ENCODE measurements at places on chromosomes 16 and 17. TPM values are rescaled to one million over a fixed set of nuclear protein-coding genes. Genes with fewer than 3 reads are reported as not detected.
A peak's percentile ranks its signal among the peaks of the same experiment; 100 is the strongest.

GRCh38 chr17:13367154-13367553 is 234.6 kb downstream of the HS3ST3A1 start:
- H3K27me3 ChIP-seq = no peaks in the 10 kb centered on the region
- no peak overlapping the region for H3K27ac ChIP-seq
- DNase-seq = no peak
- H3K4me3 ChIP-seq = no peak overlapping the region

- H3K36me3 ChIP-seq = peaks cover 2% of the 10 kb centered on the region
- DNase-seq = no peak
- H3K27me3 ChIP-seq = no peaks in the 10 kb centered on the region
- H3K27ac ChIP-seq = no peak overlapping the region
- H3K4me3 ChIP-seq = no peak overlapping the region
These were observed 6.4 kb upstream of the MTSS2 start for GRCh38 chr16:70692130-70692872.

- no peaks in the 10 kb centered on the region for H3K4me1 ChIP-seq
- DNase-seq = no peak
- no peaks in the 10 kb centered on the region for H3K36me3 ChIP-seq
These were observed 12.0 kb upstream of the CDYL2 start for GRCh38 chr16:80816356-80816755.

- no peak overlapping the region for H3K27ac ChIP-seq
- H3K4me1 ChIP-seq = no peaks in the 10 kb centered on the region
- H3K36me3 ChIP-seq = no peaks in the 10 kb centered on the region
- H3K4me3 ChIP-seq = no peak overlapping the region
- DNase-seq = no peak
These were observed 44.7 kb downstream of the FZD2 start for GRCh38 chr17:44601973-44602372.

- H3K27ac ChIP-seq = no peak overlapping the region
- no peaks in the 10 kb centered on the region for H3K27me3 ChIP-seq
- H3K4me1 ChIP-seq = no peaks in the 10 kb centered on the region
- peaks cover 23% of the 10 kb centered on the region for H3K36me3 ChIP-seq
- H3K4me3 ChIP-seq = no peak overlapping the region
These were observed 15.7 kb downstream of the ELAC2 start for GRCh38 chr17:13001991-13002615.

- H3K4me1 ChIP-seq = no peaks in the 10 kb centered on the region
- DNase-seq = no peak
- H3K36me3 ChIP-seq = no peaks in the 10 kb centered on the region
- no peaks in the 10 kb centered on the region for H3K27me3 ChIP-seq
These were observed 5.2 kb upstream of the MYH4 start for GRCh38 chr17:10474536-10474935.

DNA sequence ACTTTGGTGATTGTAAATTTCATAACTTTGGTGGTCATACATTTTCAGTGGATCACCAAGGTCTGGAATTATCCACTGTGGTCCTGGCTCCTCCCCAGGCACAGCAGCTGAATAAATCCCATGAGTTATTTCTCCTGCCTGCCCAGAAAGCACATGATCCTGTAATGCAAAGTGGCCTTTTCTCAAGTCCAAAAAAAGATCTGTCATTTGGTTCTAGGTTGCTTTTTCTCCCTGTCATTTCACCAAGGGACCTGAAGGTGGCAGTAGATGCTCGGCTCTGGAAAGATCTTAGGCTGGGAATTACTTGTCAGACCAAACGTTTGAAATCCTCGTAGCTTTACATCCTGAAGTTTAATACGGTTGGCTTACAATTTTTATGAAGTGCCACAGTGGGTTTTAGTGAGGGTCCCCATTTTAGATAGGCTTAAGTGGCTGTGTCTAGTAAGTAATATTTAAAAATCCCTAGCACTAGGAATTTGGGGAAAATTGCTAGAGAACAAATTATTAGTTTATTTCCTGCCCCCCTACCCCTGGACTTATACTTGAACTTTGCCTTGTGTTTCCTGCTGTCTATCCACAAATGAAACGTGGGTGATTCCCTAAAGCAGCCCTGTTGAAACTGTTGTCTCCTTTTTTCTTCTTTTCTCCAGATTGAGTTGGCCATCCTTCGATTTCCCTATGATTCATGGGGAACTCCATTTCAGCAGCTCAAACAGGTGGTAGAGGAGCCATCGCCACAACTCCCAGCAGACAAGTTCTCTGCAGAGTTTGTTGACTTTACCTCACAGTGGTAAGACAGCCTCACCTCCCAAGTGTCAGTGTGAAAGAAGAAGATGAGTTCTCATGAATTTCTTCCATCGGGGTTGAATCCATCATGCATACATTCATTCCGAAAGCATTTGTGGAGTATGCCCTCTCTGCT is 111.7 kb downstream of the MAP2K6 start:
- H3K27me3 ChIP-seq = no peaks in the 10 kb centered on the region
- peaks cover 10% of the 10 kb centered on the region for H3K4me1 ChIP-seq
- H3K4me3 ChIP-seq = no peak overlapping the region
- peaks cover 38% of the 10 kb centered on the region for H3K36me3 ChIP-seq
- no peak for DNase-seq

GRCh38 chr16:75267631-75268264 is 16.3 kb upstream of the BCAR1 start:
- H3K4me3 ChIP-seq = no peak overlapping the region
- H3K27ac ChIP-seq = no peak overlapping the region
- no peak for DNase-seq
- peaks cover 21% of the 10 kb centered on the region for H3K4me1 ChIP-seq
- H3K36me3 ChIP-seq = no peaks in the 10 kb centered on the region

GRCh38 chr16:642189-643049 is 791 bp downstream of the MCRIP2 start:
- H3K4me1 ChIP-seq = peaks cover 12% of the 10 kb centered on the region
- DNase-seq = no peak
- H3K27ac ChIP-seq = peak overlapping the region; percentile 83
- H3K36me3 ChIP-seq = no peaks in the 10 kb centered on the region
- no peaks in the 10 kb centered on the region for H3K27me3 ChIP-seq
- peak overlapping the region; percentile 98 for H3K4me3 ChIP-seq

DNA sequence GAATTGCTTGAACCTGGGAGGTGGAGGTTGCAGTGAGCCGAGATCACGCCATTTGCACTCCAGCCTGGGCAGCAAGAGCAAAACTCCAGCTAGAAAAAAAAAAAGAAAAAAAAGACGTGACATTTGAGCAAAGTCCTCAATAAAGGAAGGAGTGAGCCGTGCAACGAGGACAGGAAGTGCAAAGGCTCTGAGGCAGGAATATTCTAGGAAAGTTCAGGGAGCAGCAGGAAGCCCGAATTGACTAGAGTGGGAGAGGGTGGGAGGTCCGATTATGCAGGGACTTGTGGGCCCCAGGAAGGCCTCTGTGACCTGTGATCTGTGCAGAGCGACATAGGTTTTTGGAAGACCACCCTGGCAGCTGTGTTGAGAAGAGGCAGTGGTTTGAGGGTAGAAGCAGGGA is 8.6 kb upstream of the LASP1NB start:
- no peak overlapping the region for H3K4me3 ChIP-seq
- no peak for DNase-seq
- H3K36me3 ChIP-seq = peaks cover 16% of the 10 kb centered on the region
- no peaks in the 10 kb centered on the region for H3K27me3 ChIP-seq

DNA sequence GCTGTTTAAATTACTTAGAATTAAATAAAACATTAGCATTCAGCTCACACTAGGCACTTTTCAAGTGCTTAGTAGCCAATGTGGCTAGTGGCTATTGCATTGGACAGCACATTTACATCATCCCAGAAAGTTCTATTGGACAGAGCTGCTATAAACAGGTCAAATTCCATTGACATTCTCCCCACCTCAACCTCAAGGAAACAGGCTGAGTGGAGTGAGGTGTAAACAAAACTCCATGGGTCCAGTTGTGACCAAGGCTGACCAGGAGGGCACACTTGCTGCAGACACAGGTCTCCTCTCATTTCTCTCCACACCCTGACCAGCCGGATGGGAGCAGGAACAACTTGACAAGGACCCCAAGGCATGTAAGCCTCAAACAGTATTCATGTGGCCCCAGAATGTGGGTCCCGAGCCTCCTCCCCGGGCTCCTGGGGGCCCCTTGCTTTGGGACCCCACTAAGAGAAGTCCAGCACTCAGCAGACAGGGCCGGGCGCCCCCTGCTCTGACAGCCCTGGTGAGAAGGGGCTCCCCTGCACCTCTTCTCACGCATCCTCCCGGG is 488 bp downstream of the C17orf113 start:
- H3K27ac ChIP-seq = no peak overlapping the region
- DNase-seq = no peak
- H3K4me1 ChIP-seq = no peaks in the 10 kb centered on the region

DNA sequence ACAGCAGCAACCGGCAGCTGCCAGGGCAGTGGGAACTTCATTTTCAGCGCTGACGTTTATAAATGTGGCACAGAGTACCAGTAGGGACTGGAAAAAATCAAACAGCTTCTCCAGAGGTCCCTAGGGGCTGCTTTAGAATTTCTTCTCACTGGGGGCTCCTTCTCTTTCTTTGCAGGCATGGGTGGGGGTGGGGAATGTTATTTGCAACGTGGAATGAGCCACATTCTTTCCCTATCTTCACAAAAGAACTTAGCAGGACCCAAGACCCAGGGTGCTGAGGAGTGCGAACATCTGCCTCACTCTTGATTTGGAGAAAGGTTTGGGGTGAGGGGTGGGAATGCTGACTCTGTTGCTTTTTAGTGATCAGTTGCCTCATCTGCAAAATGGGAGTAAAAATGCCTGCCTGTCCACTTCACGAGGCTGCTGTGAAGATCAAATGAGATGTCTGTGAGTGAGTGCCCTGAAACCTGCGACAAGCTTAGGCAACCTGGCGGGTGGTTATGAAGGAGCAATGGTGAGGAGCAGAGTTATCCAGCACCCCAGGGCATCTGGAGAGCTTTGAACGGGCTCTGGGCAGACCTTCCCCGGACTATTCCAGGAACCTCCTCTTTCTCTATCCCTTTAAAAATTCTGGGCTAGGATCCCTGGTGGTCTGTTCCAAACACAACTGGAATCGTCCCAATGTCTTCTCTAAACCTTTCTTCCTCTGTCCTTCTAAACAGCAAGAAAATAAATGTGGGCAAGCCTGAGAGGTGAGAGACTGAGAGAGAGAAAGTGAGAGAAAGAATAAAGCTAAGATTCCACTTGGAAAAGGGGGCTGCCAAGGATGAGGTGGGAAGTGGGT is 10.7 kb upstream of the PIPOX start:
- no peaks in the 10 kb centered on the region for H3K27me3 ChIP-seq
- H3K4me3 ChIP-seq = no peak overlapping the region
- no peaks in the 10 kb centered on the region for H3K36me3 ChIP-seq
- no peak overlapping the region for H3K27ac ChIP-seq

- no peak for DNase-seq
- no peak overlapping the region for H3K4me3 ChIP-seq
- no peaks in the 10 kb centered on the region for H3K27me3 ChIP-seq
- H3K36me3 ChIP-seq = no peaks in the 10 kb centered on the region
These were observed 77.1 kb downstream of the ARSG start for GRCh38 chr17:68368387-68368786.

CES3 gene
- 1.9 TPM for total RNA-seq

LRRC37B gene
- total RNA-seq = 12.5 TPM

C1QL1 gene
- total RNA-seq = not detected

ZNF232 gene
- total RNA-seq = 15.2 TPM
